Stimulated activated CD4-positive, alpha-beta T cell treated with anti-CD3 and anti-CD28 coated beads, Interleukin-15, amount 100 ng/mL, for 48 hours (primary cell): ENCODE measurements at places on chromosomes 5 and 9.

GRCh38 chr5:1129711-1130055, 17.8 kb upstream of the SLC12A7 start:
- DNase-seq: no peak

DNA sequence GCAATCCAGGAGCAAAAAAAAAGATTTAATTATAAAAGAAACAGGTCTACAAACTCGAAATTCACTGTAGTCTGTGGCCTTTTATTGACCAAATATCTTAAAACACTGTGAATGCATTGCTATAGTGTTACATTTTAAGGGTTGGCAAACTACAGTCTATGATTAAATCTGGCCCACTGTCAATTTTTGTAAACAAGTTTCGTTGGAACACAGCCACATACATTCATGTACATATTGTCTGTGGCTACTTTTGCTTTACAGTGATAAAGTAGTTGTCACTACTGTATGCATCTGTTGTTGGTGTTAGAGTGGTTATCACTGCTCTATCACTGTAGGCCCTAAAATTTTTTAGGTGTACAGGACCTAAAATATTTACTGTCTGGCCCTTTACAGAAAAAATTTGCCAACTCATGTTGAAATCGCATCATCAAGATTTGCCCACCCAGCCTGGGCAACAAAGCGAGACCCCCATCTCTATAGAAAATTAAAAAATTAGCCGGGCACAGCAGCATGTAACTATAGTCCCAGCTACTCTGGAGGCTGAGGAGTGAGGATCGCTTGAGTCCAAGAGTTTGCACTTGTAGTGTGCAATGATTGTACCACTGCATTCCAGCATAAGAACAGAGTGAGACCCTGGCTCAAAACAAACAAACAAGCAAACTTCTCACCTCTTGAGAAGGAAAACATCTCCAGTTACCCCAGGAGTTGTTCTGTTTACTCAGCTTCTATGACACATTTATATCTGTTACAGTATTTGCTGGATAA, 89.0 kb downstream of the ERBIN start:
- no peak for DNase-seq

DNA sequence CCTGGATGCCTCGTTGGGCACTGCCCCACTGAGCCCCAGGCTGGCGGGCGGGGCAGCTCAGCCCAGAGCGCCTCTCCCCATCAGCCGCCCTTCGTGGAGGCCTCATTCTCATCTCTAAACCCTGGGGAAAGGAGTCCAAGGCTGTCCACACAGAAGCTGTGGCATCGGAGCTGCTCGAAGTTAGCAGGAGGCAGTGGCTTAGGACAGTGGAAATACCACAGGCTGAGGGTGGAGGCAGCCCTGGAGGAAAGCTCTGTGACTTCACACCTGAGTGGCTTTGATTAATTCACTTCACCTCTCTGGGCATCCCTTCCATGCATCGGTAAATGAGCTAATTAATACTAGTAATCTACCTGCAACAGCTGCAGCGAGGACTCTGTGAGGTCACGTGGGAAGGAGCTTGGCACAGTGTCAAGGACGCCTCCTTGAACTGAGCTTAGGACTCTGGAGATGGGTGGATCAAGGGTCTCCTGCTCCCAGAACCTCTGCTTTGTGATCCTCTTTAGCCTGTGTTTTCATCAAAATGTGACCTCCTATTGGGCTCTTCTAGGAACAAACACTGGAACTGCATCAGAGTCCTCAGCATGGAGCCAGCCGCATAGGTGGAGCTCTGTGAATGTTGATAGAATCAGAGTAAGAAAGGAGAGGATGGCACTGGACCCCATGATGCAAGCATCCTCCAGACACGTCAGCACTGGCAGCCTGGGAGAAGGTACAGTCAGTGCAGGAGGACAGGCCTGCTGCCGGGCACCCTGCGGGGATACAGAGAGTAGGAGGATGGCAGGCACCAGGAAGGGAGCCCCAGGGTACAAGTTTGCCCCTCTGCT, 842 bp upstream of the ANGPTL2 start:
- no peak for DNase-seq

DNA sequence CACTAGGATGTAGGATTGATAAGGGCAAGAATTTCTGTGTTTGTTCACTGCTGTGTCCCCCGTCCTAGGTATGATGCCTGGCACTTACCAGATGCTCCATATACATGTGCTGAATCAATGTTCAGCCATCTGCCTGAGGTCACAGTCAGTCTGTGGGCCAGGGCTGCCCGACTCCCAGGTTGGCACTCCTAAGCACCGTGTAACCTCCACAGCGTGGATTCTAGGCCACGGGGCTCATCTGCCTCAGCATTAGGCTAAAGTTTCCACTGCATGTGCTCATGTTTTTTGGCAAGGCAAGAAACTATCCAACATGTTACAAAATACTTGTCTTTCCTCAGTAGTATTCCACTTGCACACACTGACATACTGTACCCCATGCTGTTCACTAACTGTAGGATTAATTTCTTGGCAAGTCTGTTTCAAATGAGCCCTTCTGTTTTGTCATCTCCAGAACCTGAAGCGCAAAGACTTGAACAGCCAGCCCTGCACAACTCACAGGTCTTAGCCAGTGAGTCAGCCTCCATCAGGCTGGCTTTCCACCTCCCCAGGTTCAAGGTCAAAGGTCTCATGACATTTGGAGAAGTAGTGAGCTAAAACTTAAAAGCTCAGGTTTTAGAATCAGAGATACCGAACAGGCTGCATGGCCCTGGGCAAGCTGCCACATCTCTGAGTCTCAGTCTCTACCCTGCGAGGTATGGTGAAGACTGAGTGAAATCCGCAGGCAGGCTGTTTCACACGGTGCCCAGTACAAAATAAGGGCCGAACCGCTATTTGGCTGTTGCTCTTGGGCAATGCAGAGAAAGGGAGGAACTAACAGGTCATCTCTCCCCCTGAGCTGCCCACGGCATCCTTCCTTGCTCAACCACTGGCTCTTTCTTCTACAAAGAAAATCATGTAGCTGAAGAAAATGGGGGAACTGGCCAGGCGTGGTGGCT, 7.2 kb downstream of the TOR1A start:
- no peak for DNase-seq

DNA sequence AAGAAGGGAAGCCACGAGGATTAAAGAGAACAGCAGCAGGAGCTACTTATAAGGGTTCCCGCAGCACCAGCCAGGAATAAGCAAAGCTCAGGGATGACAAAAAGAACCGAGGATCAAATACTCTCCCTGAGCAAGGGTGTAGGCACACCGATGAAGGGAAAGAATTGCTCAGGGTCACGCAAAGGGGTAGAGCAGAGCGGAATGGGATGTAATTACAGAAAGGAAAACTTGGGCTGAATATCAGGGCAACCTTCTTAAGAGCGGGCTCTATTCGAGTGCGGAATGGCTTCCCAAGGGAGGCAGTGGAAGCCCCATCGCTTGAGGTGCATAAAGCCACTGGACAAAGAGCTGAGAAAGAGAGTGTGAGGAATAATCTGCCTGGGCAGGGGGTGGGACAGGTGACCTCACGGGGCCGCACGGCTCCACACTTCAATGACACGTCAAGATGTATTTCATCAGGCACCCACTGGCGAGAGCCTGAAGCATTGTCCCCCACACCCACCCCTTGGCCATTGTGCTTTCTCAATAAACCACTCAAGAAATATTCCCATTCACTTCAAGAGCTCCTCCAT, 162.2 kb downstream of the EBF1 start:
- no peak for DNase-seq

GRCh38 chr9:109934857-109935215, 154.8 kb downstream of the PALM2AKAP2 start:
- DNase-seq: no peak

DNA sequence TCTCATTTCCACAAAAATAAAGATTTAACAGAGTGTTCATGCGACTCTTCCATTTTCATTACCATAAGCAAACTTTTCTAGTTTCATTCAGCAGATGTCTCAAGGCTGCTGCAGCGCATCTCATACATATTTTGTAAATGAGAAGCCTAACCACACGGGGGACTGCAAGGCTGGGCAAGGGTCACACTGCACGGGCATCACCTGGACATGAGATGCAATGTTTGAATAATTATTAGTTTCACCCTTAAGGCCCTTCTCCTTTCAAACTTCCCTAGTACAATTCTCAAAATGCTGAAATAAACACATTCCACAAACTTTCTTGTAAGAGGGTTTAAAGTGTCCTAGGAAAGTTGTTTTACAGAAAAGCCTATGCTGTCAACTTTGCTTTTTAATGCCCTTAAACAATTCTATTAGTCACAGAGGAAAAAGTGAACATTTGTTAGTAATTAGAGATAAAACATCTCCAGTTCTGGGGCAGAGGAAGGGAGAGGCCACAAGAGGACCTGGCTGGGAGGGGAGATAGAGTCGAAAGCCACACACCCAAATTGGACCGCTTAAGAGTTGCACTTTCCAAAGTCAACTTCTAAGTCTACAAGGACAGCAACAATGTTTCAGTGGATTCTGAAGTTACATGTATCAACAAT, 1.3 kb downstream of the DENND1A start:
- no peak for DNase-seq

- DNase-seq: no peak
Observed at GRCh38 chr5:108168915-108169314, 213.0 kb downstream of the FBXL17 start.

DNA sequence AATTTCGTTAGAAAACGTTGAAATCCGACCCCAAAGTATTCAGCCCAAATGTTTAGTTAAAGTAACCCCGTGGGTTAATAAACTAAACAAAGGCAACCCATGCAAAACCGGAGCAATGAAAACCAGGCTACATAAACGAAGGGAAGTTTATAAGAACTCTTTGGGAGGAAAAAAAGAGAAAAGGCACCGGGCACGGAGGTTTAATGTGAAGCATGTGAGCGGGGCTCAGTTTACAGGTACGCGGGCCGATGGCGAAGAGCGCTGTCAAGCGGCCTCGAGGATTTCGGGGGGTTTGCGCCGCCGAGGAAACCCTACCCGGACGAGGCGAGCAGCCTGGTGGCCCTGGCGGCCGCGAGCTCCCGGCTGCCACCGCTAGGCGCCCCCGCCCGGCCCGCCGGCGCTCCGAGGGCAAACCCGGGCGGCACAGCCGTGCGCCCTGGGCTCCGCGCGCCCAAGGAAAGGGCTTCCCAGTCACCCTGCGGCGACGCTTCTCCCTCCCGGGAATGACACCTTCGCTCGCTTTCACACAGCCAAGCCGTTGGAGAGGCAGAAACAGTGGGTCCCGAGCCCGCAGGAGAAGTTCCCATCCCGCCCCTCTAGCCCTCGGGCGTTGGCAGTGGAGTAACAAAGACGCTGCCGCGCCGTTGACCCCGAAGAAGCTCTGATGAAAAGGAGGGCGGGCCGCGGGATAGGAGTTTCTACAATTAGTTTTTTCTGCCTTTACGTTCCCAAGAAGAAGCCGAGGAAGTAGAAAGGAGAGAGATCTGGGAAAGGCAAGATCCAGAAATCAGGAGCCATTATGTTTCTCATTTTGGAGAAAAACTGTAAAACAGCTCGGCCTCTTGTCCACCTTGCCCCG, 126.0 kb downstream of the TMEM174 start:
- DNase-seq: no peak
